Fibroblast of the aortic adventitia (primary cell): ENCODE measurements at places on chromosomes 7 and 10. TPM values are rescaled to one million over a fixed set of nuclear protein-coding genes. Genes with fewer than 3 reads are reported as not detected.

MSMB gene
- total RNA-seq = not detected in 2 replicates

ADCYAP1R1 gene
- total RNA-seq = not detected in 2 replicates

PTPRN2 gene
- 0.09 and 2.5 TPM in 2 replicates for total RNA-seq

PLCE1 gene
- 4.2 and 8.9 TPM in 2 replicates for total RNA-seq
